ENCODE measurements at places on chromosomes 2 and 18.

GRCh38 chr18:32333781-32334180 is 136.9 kb downstream of the GAREM1 start:
- no peak for DNase-seq

GRCh38 chr2:234306426-234307173 is 190.3 kb downstream of the ARL4C start:
- no peak for DNase-seq

GRCh38 chr2:144701259-144701658 is 181.3 kb upstream of the ZEB2 start:
- no peak for DNase-seq

- no peak for DNase-seq
Observed at GRCh38 chr2:203740871-203741281, 34.4 kb downstream of the CD28 start.

DNA sequence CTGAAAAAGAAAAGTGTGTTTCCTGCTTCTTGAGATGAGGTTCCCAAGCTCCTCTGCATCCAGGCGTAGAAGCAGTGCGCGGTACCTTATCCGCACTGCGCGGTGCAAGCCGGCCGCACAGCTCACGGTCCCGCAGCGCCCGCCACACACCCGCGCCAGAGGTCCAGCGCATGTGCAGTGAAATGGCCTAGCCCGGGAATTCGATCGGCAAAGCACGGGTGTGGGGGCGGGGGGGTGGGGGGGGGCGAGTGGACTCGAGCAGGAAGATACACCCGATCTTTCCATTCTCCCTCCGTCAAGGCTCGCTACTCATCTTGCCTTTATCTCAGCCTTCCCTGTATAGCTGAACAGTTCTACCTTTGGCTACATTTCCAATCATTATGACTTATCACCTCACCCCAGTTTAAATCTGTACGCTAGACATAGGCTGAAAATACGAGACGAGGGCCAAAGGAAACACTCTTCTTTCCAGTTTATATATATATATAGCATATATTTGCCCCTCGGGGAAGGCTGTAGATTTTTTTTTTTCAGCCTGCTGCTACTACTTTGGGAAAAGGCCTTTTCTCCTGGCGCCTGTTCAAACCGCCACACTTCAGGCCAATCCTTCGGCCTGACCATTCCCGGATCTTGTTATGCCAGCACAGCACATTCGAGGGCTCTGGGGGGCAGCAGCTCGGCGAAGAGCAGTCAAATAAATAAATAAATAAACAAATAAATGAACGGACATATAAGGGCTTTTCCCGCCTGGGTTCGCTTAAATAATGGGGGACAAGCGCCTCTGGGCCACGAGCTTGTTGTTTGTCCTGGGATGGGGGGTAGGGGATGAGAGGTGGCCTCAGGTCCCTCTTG is 10.4 kb downstream of the HOXD8 start:
- DNase-seq, result no peak

GRCh38 chr2:47344890-47345589 is 57.9 kb upstream of the MSH2 start:
- DNase-seq, result peak; percentile 44

- no peak for DNase-seq
Observed at GRCh38 chr2:127423478-127423843, 5.2 kb downstream of the PROC start.

DNA sequence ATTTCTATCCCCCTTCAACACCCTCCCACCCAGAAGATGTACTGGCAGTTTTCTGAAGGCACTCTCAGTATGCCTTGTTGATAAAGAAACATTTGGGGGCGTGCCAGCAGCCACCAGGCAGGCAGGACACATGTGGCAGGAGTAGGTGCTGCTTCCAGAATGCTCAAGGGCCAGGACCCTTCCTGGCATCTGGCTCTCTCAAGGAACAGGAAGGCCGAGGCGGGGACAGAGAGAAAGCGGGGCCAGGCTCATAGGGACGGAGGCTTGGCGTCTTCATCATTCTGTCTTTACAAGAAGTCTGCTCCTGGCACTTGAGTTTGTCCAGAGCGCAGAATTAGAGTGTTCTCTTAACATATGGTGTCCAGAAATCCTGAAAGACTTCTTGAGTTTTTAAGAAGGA is 121.6 kb downstream of the FAM210A start:
- DNase-seq, result no peak

DNA sequence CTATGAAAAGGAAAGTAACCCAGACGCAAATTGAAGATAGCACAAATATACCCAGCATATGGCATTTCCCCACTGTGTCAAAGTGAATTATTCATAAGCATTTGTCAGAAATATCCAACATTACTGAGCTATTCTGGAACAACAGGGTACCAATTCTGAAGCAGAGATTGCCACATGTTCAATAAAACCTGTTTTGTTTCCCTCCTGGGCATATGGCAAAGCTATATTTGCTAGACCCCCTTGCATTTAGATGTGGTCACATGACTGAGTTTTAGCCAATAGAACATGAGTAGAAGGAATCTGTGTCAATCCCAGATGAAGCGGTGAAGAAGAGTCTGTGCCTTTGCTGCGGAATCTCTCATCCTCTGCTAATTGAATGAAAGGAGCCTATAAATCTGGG is 296.4 kb upstream of the DLGAP1 start:
- no peak for DNase-seq

- peak; percentile 50 for DNase-seq
Observed at GRCh38 chr18:61612517-61612916, 279.3 kb downstream of the CDH20 start.

DNA sequence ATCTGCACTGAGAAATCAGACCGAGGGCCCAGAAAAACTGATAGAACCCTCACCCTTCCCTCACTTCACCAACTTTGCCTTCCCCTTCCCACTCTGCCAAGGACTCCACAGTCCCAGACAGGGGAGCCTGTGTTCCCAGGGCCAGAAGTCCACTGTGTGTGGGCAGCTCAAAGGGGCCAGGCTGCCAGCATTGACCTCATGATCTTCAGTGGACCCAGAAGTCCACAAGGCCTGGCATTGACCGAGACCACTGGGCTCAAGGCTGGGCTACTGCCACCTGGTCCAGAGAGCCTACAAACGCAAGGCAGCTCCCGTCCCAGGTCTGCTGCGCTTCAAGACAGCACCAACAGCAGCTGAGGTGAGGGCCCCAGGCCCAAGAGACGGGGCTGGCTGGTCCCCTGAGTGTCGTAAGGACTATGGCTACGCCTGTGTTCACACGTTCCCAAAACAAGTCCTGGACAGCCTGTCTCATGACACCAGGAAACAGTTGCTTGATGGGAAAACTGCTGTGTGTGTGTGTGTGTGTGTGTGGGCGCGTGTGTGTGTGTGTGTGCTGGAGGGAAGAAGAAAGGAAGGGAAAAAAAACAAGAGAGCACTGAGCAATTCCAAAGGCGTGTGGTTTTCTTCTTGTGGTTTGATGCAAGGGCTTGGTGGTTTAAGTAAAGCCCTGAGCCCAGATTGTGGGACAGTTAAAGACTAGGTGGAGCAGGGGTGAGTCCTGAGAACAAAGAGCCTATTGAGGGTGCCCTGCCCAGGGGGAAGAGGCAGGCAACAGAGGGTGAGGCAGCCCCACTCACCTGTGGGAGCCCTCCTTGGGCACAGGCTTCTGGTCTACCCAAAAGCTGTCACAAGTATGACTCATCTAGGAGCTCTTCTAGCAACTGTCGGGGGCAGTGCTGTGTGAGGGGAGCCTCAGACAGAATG is 46.6 kb upstream of the ZBTB7C start:
- no peak for DNase-seq

GRCh38 chr18:68448736-68449135 is 266.2 kb downstream of the TMX3 start:
- DNase-seq, result no peak

DNA sequence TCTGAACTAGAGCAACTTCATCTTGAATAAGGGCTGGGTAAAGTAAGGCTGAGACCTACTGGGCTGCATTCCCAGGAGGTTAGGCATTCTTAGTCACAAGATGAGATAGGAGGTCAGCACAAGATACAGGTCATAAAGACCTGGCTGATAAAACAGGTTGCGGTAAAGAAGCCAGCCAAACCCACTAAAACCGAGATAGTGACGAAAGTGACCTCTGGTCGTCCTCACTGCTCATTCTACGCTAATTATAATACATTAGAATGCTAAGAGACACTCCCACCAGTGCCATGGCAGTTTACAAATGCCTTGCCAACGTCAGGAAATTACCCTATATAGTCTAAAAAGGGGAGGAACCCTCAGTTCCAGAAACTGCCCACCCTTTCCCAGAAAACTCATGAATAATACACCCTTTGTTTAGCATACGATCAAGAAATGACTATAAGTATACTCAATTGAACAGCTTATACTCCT is 109.1 kb downstream of the FIGN start:
- DNase-seq, result no peak

GRCh38 chr2:130387071-130387400 is 31.2 kb downstream of the PTPN18 start:
- no peak for DNase-seq

DNA sequence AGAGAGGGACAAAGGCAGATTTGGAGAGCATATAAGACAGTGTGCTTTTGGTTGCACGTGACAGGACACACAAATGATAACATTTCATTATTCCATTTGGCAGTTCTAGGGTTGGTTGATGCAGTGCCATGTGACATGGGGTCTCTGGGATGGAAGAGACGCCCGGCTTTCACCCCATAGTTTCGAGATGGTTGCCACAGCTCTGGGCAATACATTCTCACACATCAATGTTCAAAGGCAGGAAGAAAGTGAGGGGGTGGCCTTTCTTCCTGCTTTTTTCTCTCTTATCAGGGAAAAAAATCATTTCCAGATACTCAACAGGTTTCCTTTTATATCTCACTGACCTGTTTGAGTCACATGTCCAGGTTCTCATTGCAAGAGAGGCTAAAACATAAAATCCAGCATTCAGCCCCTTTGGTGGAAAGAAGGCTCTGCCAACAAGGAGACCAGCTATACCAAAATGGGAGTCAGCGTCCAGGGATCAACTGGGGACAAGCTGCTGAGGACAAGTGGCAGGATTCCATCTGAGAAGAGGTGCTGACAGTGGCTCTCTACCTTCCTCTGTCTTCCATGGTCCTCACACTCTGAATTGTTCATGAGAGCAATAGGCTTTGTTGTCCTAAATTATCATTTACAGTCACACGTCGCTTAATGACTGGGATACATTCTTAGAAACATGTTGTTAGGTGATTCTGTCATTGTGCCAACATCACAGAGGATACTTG is 29.1 kb upstream of the ANKRD44 start:
- DNase-seq, result no peak

DNA sequence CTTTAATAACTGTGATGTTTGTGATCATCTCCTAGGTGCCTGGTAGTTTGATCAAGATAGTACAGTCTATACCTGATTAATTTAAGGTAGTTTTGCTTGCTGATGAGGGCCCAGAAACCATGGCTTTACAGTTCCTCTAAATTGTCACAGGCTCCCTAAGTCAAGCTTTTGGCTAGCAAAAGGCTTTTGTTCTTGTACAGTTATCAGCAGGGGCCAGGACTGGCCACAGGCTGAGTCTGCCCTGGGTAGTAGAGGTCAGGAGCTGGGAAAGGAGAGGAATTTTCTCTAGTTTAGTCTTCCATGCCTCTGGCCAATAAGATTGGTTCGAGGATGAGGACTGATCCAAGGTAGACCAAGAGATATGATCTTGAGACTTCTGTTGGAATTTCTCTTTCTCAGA is 3.6 kb upstream of the BOD1L2 start:
- DNase-seq, result no peak

- no peak for DNase-seq
Observed at GRCh38 chr18:75581336-75582131, 154.0 kb upstream of the SMIM21 start.

- DNase-seq, result no peak
Observed at GRCh38 chr18:11689669-11690565, 853 bp downstream of the GNAL start.

DNA sequence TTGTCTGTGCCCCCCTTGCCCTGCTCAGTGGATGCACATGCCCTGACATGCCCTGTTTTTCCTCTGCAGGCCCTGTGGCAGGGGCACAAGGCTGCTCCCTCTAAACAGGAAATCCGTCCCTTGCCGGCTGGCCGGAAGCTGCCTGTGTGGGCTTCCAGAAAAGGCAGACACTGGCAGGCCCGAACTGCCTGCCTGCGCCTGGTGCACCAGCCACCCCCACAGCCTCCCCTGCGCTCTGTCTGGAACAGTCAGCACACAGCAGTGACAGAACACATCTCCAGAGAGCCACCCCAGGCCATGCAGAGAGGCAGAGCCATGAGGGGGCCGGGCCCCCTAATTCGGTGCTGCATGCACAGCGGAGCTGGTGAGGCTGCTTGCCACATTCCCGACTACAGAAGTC is 33.5 kb downstream of the LOXHD1 start:
- peak; percentile 87 for DNase-seq

GRCh38 chr2:109408043-109408335 is 205.8 kb downstream of the SEPTIN10 start:
- no peak for DNase-seq

GRCh38 chr2:179263446-179264367 is 925 bp downstream of the SESTD1 start:
- DNase-seq, result peak; percentile 83

DNA sequence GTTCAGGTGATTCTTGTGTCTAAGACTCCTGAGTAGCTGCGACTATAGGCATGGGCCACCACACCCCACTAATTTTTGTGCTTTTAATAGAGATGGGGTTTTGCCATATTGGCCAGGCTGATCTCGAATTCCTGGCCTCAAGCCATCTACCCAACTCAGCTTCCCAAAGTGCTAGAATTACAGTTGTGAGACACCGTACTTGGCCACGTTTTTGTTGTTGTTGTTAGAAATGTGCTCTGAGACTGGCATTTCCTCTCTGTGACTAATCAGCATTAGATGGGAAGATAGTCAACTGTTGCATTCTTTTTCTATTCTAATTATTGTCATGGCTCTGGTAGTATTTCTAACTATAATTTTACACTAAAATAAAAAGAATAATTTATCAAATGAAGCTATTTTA is 191.7 kb downstream of the CAMKMT start:
- DNase-seq, result no peak

- DNase-seq, result no peak
Observed at GRCh38 chr2:12009323-12009905, 263.0 kb downstream of the LPIN1 start.

- DNase-seq, result no peak
Observed at GRCh38 chr2:216536734-216537210, 38.1 kb downstream of the RPL37A start.

GRCh38 chr18:21735452-21736015 is 5.1 kb upstream of the MIB1 start:
- DNase-seq, result no peak

DNA sequence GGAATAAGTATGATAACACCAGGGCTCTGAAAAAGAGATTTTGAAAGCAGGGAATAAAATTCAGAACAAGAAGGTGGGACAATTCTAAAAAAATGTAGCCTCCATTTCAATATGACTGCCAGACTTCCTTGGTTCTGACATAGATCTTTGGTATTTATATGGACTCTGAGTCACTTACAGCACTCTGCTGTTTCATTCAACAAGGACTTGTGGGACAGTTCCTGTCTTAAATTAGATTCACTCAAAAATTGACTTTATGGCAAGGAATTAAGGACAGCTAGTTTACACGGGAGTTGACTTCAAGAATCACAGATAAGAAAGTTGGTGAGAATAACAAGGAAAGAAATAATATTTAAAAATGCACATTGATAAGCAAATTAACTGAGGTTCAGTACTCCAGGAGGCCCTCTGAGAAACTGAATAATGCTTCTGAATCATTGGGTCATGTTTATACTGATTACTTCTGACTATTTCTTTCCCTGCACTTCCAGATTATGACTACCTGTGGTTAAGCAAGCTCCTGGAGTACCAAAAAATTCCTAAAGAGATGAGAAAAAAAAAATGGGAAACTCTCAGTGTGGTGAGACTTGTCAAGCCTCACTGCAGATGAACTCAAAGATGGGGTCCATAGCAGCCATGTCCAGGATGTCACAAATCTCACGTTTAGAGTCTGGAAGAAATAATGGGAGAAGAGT is 828.3 kb upstream of the PIK3C3 start:
- DNase-seq, result no peak

GRCh38 chr18:28398471-28398870 is 221.5 kb upstream of the CDH2 start:
- no peak for DNase-seq
